ENCODE measurements at places on chromosomes 5 and 9.

GRCh38 chr9:117245175-117245829 is 169.6 kb downstream of the ASTN2 start:
- DNase-seq, result no peak

DNA sequence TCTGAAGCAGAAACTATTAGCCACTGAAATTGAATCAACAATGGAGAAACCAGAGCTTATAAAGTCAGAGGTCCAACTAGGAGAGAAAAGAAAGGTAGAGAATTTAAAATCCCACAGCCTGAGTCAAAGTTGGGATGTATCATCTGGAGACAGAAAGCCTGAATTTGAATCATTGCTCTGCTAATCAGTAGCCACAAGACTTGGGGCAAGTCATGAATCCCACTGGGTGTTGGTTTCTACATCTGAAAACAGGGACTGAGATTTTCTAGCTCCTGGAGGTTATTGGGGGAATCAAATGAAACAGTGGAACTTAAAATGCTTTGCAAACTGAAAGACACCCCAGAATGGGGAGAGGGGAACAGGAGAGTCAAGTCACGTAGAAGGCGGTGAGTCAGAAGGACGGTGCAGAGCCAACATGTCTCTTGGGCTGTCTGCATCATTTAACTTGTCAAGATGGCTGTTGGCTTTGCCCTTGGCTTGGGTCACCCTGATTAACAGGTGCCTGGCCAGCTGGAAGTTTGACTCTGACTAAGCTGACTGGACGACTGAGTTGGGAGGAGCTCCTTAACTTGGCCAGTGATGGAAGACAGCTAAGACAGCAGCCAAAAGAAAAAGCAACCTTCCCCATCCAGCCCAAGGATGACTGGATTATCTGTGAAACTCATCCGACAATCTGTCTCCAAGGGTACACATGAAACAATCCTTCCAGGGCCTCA is 60.6 kb upstream of the ADRA1B start:
- no peak for DNase-seq

DNA sequence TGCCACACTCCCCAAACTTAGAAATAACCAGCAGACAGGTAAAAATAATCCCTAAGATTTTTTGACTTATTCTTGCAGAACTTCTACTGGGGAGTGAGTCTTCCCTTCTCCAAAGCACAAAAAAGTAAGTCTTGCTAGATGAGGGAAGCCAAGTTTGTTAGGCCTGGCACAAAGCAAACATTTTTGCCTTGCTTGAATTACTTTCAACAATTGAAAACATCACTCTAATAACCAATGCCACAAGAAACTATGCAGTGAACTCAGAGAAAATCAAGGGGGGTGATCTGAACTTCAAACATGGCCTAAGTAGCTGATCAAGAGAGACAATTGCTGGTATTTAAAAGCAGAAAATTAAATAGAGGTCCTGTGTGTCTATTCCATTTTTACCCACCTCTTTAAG is 123.6 kb upstream of the SLC1A3 start:
- no peak for DNase-seq

- no peak for DNase-seq
Measured at GRCh38 chr5:180832638-180833068, 28.4 kb downstream of the ZFP62 start.

- DNase-seq, result peak; percentile 64
Measured at GRCh38 chr5:74953937-74954720, 87.9 kb upstream of the FAM169A start.

DNA sequence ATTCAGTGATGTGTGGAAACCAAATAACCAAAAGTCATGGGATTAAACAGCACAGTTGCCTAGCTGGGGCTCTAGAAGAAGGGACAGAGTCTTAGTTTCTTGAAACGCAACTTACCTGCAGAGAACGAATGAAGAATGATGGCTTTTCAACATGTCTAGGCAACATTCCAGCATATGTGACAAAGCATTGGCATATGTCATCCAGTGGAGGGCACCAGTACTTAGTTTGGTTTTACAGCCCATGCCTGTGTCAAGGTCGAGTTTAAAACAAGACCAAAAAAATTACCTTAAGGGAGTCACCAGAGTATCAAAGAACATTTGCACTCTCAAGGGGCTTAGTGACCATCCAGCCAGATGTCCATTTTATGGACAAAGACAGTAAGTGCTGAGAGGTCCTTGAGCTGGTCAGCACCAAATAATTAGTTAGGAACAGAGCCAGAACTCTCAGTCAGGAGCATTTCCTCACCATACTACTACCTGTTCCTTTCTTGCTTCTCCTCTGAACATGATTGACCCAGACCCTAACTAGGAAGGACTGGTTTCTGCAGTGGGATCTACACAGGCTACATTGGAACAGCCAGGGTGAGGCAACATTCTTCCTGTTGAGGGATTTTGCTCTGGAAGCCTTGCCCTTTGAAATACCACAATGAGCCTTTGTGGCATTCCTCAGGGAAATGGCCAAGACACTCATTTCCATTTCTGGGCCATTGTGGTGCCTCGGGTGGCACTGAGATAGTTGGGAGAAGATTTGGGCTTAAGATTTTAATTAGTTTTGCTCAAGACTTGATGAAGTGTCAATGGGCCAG is 75.4 kb upstream of the ANKH start:
- no peak for DNase-seq

DNA sequence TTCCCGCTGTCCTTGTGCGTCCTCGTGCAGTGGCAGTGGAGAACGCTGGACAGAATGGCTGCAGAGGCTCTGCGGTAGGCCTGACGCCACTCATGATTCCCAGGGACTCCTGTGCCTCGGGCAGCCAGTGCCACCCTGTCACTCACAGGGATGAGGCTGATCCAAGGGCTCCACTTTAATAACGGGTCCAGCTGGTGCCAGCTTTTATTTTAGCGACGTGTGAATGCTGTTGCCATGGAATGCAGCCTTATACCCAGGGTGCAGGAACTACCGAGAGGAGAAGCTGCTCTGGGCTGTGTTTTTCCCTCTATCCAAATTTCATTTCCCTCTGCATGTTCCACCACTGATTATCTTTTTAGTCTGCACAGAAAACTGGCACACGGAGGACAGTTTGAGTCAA is 15.8 kb upstream of the NTNG2 start:
- no peak for DNase-seq

DNA sequence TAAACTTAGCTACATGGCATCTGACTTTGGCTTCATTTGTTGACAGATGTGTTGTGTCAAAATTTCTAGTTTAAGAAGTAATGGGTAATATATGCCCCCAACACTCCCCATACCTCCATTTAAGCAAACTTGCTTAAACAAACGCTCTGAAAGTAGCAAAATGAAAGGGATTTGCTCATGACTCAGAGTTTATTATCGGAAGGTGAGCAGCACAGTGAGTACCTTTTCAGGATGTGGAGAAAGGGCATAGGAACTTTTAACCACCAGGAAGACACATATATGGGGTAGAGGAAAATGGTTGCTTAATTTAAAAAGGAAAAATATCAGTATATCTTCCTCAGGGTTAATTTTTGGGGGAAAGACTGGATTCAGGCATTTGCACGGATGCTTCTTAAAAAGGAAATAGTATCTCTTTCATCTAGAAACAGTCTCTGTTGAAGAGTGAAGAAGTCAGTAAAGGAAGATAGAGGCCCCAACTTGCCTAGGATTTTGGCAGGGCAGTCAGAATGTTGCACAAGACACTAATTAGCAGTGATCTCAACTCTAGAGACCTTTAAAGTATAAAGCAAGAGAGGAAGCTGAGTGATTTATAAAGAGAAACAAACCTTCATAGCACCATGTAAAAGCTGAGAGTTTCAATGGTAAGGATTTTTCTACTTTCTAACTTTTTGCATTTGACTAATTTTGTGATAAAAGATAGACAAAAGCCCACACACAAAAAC is 155.1 kb downstream of the TRIO start:
- DNase-seq, result peak; percentile 28

DNA sequence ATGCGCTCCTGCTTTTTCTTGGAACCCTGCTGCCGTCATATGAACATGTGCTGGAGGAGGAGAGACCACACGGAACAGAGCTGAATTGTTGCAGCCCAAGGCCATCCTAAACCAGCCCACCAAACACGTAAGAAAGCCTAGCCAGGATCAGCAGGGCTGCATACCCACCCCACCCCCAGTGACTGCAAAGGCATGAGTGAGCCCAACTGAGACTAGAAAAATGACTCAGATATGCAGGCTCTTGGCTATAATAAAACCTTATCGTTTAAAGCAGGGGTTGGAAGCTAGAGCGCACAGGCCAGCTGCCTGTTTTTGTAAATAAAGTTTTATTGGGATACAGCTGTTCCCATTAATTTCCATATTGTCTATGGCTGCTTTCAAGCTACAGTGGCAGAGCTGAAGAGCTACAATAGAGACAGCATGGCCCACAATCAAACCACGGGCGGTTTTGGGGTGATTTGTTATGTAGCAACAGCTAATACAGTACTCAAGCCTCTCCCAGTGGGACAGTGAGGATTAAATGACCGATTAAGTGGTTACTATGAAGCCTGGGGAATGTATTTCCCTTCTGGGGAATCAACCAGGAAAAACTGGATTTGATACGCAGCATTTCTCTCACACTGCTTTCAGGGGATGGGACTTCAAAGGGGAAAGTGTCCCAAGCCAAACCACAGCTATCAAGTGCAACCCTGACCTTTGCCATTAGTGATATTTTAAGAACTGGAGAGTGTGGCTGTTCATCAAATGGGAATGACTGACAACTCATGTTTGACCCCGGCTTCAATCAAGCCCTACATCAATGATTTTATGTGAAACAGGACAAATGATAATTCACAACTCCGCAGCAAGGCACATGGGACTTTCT is 6.3 kb downstream of the SHB start:
- peak; percentile 90 for DNase-seq

DNA sequence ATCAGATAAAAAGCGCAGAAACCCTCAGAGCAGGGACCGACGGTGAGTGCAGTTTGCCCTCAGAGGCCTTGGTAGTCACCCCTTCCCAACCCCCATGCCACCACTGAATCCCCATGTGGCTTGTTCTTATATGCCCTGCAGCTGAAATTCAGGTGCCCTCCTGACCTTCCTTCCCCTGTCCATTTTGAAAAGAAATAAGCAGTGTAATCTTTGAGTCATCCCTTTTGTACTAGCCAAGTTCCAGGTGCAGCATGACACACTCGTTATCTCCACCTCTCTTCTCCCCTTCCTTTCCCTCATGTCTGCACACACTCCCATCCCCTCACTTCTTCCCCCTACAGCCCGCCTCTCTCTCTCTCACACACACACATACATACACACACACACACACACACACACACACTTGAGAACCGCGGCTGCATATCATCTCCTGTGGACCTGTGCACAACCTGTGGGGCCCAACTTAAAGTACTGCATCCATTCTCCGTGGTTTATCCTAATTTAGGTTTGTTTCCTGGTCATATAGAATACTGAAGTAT is 53.1 kb downstream of the SYK start:
- DNase-seq, result no peak

GRCh38 chr9:81268048-81268447 is 421.3 kb downstream of the TLE1 start:
- DNase-seq, result no peak

DNA sequence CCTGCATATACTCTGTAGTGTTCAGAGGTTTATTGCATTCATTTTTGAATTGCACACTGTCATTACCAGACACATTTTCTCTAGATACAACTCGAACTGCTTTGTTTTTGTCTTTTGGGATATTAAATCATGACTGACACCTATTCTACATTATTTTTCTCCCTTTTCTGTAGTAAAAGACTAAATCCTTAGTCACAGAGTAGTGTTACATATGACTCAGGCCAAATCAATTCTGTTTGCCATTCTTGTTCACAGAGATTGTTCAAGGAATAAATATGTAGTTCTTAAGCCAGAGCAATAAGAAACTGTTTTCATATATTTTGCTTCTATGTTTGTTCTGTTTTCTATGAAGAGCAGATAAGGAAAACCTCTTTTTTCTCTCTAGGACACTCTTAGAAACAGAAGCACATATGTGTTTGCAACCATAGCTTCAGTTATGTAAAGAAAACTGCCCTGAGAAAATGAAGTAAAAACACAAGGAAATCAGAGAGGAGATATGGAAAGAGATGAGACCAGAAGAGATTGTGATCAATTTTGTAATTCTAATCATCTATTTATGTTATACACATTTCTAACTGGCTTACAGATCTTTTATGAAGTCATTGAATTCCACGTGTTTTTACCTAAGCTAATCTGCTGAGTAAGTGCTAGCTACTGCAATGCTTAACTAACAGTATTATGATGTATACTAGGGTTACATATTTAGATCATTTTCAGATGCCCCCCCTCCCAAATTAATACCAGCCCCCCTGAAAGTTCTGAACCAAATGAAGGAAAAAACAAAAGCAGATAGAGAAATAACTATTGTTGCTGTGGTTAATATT is 1995.6 kb upstream of the CDH6 start:
- peak; percentile 1 for DNase-seq

DNA sequence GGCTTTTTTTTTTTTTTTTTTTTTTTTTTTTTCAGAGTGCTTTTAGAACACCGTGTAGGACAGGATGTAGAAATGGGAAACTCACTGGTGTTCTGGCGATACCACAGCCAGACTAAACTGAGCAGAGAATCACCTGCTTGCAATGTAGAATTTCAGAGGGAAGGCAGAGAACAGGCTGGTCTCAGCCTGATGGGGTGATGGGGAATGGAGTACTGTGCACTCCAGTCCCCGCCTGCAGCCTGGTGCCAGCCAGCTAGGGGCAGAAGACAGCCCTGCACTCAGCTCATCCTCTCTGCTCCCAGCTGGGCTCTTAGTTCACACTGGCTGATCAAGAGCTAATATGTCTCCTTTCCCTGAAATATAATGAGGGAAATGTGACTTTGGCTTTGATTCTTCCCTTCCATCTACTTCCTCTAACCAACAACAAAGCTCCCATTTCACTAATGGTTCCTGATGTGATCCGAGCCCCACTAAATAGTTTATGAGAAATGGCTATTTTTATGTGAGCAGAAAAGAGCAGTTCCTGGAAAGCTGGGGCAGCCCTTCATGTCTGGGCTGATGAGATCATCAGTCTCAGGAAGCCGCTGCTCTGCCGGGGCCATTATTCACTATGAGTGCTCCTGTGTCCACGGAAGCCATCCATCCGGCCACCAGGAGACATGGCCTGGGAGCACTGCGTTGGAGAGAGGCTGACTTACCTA is 209.7 kb downstream of the GADD45G start:
- no peak for DNase-seq

GRCh38 chr9:137406085-137406760 is 16.7 kb downstream of the EXD3 start:
- no peak for DNase-seq

DNA sequence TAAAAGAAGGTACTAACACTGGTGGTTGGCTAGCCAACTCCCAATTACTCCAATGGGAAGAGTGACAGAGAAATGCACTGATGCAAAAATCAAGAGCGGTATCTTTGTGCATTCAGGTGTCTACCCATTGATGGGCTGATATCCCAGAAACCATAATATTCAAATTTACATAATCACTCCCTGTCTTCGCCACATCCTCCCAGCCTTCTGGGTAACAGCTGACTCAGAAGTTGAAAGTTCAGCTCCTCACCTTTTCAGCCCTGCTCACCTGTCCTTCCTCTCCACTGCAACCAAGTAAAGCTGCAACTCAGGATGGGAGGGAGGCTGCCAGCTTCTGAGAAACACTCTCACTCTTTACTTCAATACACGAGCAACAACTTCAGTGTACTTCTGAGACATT is 6.9 kb downstream of the SUSD1 start:
- no peak for DNase-seq
